ENCODE measurements at places on chromosomes 12 and 14.

GRCh38 chr12:90338365-90338764 is 616.6 kb downstream of the CCER1 start:
- no peak for DNase-seq

DNA sequence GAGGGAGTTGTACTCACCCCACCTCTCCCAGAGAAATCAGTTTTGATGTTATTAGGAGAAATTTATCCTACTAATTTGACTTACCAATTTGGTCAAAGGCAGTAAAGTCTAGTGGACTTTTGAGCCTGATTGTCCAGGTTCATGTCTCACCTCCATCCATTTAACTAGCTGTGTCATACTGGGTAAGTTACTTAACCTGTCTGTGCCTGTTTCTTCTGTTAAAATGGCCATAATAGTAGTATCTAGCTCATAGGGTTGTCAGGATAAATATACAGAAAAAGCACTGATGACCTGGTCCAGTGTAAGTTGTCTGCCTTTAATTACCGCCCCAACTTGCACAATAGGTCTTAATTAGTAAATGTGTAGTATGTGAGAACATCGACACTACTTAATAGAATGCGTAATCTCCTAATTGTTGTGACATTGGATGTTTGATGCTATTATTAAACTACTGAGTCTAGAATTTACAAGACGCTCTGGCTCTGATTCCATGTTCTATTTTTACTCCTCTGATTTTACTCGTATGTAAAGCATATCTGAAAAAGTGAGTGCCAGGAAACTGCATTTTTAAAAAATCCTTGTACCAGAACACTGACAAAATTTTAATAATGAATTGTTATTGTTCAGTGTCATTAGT is 1.5 kb downstream of the RAB21 start:
- no peak for DNase-seq

- DNase-seq = no peak
Observed at GRCh38 chr12:1108276-1108675, 117.3 kb downstream of the ERC1 start.

DNA sequence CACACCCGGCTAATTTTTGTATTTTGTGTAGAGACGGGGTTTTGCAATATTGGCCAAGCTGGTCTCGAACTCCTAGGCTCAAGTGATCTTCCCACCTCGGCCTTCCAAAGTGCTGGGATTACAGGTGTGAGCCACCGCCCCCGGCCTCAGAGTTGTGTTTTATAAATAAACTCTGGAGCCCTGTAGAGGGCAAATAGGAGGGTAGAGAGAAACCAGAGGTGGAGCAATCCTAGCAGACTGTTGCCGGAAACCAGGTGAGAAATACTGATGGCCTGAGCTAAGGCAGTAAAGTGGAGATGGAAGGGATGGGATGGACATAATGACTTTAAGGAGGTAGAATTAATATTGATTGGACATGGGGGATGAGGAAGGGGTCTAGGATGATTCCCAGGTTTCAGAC is 2.7 kb upstream of the HSD17B6 start:
- DNase-seq = no peak

GRCh38 chr12:25186788-25187402 is 8.1 kb downstream of the DNAI7 start:
- DNase-seq = no peak

DNA sequence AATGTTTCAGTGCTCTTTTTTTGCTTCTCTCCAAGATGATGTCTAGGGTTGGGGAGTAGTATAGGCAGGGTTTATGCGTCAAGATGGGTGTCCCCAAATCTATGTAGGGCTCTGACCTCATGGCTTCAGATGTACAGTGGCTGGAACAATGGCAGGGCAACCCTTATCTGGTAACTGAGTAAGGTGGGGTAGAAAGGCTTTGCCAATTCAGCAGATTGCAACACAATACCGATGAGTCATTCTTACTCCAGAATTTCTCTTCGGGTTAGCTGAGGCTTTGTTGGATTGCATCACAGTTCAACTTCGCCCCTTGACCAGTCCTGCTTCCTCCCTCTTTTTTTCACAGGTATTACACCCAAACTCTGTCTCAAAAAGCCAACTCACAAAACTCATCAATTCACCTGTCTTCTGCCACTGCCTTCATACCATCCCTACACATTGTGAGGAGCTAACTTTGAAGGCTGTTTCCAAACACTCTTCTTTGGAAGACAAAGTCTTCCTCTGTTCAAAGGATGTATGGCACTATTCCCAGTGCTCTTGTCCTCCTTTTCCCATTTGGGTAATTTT is 190.2 kb upstream of the CNOT2 start:
- DNase-seq = no peak

DNA sequence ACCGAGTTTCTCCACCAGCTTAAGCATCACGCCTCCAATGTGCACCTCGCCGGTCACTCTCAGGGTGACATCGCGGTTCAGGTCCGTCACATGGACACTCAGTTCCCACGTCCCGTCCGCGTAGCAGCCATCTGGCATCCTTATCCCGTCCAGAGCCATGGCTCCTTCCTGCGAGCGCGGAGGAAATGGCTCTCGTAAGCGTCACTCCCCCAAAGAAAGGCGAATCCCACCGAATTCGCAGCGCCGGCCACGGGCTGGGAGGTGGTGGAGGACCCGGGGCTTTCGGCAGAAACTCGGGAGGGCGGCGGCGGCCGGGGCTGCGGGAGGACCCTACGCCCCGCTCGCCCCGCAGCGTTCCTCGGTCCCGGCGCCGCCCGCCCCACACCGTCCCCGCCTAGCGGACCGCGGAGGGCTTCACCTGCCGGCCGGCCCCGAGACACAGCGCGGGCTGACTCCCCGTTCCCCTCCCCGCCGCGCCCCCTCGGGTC is 396 bp downstream of the FERMT2 start:
- DNase-seq = peak; percentile 12

DNA sequence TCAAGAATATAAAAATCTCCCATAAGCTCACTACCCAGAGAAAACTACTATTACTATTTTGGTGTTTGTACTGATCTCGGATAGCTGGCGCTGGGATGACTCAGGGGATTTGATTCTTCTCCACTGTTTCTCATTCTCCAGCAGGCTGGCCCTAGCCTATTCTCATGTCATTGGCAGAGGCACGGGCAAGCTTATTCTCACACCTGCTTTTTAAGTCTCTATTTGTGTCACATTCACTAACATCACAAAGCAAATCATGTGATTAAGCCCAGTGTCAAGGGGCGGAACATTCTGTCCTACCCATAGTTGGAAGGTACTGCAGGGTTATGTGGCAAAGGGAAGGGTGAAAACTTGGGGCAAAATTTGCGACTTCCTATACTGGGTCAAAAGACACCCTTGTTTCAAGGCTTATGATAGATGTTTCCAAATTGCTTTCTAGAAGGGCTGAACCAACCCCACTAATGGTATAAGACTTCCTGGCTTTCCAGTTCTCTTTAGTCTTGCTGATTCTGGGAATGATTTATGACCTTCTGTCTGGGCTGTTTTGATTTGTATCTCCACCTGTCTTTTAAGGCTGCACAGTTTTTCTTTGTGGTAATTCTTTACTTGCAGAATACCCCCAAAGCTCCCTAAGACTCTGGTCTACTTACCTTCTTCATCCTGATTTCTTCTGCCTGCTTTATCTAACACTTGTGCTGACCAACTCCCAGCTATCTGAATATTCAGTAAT is 406.4 kb downstream of the NRXN3 start:
- DNase-seq = no peak

DNA sequence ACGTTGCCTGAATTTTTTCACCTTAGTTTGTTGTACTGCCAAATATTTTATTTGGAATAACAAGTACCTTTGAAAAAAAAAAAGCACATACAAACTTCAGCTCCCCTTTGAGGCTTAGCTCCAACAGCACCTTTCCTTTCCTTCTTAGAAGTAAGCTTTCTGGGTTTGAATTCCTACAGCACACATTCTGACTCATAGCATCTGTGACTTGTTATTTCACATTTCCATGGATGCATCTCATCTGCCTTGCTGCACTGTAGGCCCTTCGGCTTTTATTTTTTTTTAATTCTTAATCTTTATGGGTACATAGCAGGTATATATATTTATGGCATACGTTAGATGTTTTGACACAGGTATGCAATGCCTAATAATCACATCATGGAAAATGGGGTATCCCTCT is 7.2 kb downstream of the LGALS3 start:
- no peak for DNase-seq

- DNase-seq = no peak
Observed at GRCh38 chr12:126912111-126912510, 1354.9 kb upstream of the TMEM132C start.

- DNase-seq = no peak
Observed at GRCh38 chr12:15972894-15973293, 61.8 kb downstream of the DERA start.

DNA sequence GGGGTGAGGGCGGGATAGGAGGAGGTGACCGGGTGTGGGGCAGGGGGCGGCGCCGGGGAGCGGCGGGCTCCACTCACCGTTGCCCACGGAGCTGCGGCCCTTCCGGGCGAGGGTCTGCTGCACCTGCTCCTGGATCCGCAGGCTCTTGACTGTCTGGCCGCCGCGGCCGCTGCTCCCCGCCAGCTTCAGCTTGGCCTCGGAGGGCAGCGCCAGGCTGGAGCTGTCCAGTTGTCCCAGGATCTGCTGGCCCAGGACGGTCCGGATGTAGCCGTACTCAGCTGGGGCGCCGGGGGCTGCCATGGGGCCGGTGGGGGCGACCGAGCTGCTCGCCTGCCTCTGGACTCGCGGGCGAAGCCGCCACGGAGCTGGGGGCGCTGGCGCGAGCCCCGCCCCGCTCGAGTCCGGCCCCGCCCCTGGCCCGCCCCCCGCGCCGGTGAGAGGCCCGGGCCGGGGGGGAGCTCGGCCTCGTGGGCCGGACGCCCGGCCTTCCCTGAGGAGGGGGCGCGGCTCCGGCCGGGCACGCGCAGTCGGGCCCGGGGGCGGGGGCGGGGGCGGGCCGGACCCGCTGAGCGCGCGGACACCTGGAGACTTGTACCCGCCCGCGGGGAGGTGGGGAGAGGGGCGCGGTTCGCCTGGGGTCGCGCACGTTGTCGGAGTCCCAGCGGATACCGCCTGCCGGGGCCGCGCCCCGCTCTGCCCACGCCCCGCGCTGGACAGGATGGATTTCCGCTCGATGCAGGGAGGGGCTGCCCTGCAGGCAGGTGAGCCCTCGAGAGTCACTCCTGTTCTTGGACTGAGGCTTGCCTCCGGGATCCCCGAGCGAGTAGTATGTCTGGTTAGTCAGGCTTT is at the start of gene PKP2:
TSS of gene PKP2 (minus strand) at position 346 of the 849 bp plus-strand sequence. CDS start at position 300, 46 bp downstream.
- DNase-seq = no peak

DNA sequence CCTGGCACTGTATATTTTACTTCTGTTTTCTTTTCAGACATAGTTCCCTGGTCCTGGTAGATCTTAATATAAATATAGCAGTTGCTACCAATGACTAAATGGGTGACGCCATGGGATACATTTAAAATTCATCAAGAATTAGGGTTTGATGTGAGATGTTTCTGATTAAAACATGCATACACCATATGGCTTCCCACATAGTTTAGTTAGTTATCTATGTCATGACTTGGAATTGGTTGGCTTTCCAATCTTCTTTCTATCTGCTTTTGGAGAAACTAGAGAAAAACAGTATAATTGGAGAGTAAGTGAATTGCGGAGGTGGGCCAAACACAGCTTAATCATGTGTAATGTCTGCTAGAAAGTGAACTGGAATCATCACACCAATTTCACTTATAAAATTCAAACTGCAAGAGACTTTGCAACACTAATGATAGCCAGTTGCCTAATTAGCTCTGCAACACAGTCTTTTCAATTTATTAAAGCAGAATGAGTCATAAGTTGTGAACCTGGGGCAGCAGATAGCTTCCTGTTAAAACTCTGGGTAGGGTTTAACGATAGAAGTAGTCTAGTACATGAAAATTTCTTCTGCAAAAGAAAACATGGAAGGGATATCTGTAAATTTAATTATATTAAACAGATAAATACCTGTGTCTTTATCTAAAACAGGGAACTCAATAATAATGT is 295.2 kb downstream of the SLC16A7 start:
- DNase-seq = no peak

- no peak for DNase-seq
Observed at GRCh38 chr14:69606258-69607184, 4.9 kb upstream of the SUSD6 start.

GRCh38 chr14:49928015-49928414 is 35.1 kb downstream of the ARF6 start:
- DNase-seq = no peak

DNA sequence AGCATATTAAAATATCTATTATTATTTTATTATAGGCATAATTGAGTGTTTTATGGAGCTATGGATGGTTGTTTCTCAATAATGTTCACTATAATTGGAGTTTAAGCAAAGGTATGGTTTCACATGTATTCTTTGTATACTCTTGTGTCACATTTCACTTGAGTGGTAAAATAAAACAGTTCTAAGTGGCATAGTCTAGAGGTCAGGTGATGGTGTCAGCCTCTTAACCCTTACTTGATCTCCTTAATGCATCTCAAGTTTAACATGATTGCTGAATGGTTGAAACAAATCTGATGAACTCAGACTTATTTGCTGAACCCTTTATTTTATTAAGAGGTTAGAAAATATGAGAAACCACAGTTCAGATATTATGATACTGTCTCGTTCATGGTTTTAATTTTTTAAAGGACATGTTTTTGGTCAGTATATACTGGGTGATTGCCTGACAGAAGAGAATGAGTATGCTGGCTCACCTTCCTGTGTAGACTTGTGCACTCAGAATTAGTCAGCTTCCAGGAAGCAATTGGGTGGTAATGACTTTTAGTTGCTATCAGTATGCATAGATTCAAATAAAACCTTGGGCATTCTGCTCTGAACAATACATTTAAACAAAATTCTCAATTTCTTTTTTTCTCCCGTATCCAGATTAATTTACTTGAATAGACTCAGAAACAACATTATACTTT is 464.6 kb downstream of the PCNX1 start:
- DNase-seq = no peak

DNA sequence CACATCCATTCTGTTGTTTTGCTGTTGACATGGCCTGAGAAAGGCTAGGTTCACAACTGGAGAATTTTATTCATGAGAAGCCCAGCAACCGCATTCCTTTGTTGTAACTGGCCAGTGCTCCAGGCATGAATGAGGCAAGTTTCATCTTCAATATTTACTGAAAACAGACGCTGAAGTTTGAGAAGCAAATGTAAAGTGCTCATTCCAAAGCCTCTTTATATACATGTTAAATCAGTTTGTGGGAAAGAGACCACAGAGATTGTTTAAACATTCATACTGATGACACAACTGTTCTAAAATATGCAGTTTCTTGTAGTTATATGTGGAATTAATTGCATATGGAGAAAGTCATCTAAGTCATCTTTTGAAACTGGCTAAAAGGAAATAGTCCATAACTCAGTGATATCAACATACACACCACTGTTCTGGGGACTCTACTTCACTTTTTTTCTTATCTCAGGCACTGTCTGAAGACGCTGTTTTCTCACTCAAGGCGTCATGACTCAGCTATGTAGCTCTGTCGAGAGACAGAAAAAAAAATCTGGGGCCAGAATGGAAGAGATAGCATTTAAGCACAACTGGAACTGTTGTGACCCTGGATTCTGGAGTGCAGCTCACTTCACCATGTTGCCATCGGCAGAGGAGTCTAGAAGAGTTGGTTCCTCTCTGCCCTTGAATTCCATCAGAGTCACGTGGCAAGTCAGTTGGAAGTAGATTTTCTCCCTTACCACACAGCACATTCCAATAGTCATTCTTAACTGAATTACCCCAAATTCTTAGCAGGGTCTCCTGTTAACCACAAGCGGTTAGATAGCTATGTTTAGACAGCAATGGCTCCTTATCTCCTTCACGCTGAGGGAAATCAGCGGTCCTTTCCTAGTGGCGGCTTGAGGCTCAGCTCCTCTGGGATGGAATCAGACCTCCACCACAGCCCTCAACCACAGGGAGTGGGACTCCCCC is 258.4 kb upstream of the HMGA2 start:
- no peak for DNase-seq

Data from stimulated activated CD4-positive, alpha-beta T cell treated with anti-CD3 and anti-CD28 coated beads, Interleukin-4, amount 100 ng/mL, for 48 hours (primary cell).